SK-MEL-5 (cell line): ENCODE measurements at places on chromosomes 2 and 18.

DNA sequence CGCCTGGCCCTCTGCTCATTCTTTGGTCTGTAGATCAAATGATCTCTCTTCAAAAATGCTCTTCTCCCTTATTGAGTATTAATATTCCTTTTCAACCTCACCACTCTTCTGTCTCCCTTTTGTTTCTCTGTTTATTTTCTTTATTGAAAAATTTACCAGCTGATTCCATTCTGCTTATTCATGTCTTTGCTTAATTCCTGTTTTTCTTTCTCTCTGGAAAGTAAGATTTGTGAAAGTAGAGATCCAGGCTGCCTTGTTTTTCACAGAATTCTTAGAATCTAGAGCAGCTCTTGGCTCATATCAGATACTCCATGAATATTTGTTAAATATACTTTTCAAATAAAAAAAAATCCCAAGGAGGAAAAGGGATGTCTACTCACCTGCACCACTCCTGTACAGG lies 157.0 kb downstream of the DOCK10 start:
- no peak for DNase-seq

DNA sequence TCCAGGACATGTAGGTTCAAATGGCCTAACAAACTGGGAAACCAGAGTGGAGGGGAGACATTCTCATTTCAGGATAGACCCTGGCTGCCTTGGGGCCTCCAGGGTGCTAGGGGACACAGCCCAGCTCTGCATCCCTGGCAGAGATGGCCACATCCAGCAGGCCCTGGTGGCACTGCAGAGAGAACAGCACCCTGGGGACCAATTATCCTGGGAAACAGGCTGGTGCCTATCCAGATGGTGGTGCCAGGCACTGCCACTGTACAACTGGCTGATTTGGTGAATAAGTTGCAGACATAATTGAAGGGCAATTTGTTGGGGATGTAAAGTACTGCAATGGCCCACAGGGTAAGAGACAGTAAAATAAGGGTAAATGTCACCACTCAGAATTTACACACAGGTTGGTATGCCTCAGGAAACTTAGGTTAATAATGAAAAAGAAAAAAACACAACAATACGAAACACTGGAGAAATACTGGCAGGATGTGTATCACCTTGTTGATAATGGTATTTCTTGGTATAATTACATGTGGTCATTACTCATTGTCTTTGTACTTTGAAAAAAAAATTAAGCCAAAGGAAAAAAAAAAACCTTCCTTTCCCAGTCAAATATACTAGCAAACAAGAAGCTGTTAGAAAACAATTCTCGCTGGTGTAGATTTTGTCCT lies 12.8 kb upstream of the SFTPB start:
- DNase-seq: no peak

GRCh38 chr2:173760553-173760952 lies 204.6 kb downstream of the SP3 start:
- DNase-seq: no peak

GRCh38 chr2:237533668-237534161 lies 32.7 kb upstream of the PRLH start:
- DNase-seq: no peak

GRCh38 chr18:35707674-35708073 lies 126.1 kb downstream of the GALNT1 start:
- DNase-seq: no peak

GRCh38 chr2:195848119-195848899 lies 191.3 kb downstream of the SLC39A10 start:
- no peak for DNase-seq

DNA sequence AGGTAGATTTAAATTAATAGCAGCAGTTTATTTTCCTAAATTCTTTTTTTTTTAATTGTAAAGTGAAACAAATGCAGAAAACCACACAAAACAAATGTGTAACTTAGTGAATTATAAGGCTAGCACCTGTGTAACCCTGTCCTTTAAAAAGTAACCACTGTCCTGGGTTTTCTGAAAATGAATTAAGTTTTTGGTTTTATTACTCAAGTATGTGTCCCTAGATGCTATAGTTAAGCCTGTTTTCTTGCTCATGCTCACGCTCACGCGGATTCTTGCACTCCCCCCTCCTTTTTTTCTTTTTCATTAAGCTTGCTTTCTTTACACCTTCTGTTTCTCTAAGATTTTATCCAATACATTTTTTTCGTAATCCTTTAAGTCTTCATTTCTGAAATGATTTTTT lies 207.7 kb upstream of the STON1 start:
- DNase-seq: no peak

GRCh38 chr2:128452024-128452411 lies 133.3 kb upstream of the HS6ST1 start:
- DNase-seq: no peak

- DNase-seq: no peak
Measured at GRCh38 chr2:71606244-71606643, 152.9 kb downstream of the DYSF start.

DNA sequence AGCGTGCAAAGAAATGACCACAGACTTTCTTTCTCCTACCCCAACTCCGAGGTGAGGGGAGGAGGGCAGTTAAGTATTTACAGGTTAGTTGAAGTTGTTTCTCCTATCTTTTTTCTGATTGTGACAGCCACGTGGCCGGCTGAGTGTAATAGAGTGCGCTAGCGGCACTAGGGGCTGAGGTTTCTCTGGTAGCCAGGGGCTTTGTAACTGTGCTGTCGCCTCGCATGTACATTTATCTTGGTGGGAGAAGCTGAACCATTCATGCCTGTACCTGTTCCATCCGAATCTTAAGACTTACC lies 214.1 kb upstream of the STON1 start:
- peak; percentile 49 for DNase-seq

DNA sequence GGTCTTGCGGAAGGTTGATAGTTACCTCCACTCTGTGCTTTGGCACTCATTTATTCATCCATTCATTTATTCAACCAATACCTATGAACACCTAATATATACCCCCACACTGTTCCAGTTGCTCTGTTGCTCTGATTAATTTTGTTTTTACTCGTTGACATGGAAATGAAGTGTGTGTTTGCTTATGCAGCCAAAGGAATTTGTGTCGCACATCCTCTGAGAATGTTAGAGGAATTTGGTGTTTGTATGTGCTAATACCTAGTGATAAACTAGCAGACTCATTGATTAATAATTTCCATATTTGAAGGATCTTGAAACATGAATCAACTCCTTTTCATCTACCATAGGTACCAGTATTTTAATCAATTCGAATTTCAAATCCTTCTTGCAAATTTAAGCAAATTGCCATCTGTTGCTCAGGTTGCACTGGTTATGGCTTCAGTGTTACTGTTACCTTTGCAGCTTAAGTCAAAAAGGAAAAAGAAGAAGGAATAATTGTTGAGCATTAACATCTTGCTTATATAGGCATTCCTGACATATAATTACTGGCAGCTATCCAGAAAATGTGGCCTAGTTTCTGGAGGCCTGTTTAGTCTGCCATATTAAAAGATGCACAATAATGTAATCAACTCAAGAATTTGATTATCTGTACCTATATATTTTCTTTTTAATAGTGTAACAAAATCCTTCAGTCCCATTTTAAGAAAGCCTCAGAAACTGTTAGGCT lies 25.7 kb upstream of the CRIM1 start:
- DNase-seq: no peak
